ENCODE measurements at places on chromosomes 12 and 14. TPM values are rescaled to one million over a fixed set of nuclear protein-coding genes. Genes with fewer than 3 reads are reported as not detected.

Gene PPFIA2
- total RNA-seq = 2.0 TPM

DNA sequence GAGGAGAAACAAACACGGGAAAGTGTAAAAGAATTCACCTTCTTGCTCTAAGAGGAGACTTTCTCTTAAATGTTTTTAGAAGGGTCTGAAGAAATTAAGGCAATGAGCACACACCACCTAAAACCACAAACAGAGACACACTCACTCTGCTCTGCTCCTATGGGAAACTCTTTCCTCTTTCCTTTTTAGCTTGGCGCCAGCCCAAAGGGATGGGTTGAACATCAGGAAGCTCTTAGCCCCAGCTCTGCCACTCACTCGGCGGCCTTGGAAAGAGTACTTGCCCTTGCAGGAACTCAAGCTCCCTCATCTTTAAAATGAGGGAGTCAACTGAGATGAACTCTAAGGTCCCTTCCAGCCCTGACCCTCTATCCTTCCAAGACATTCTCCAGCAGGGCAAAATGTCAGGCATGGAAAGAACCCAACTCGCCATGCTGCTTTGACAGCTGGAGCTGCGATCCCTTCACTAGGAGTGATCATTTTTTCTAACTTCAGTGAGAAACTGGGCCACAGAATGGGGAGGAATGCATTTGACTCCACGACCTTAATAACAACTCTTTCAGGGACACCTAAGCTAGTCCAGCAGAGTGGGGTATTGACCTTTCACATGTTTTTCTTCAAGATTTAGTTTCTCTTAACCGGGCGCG, 980 bp upstream of the RNASE8 start:
- no peaks in the 10 kb centered on the region for H3K36me3 ChIP-seq
- H3K27ac ChIP-seq = no peak overlapping the region
- no peak overlapping the region for H3K4me3 ChIP-seq
- H3K4me1 ChIP-seq = peaks cover 33% of the 10 kb centered on the region

- H3K27ac ChIP-seq = peak overlapping the region; percentile 74
- H3K27me3 ChIP-seq = no peaks in the 10 kb centered on the region
- DNase-seq = no peak
- H3K36me3 ChIP-seq = no peaks in the 10 kb centered on the region
These were observed 34.5 kb downstream of the SCARB1 start for GRCh38 chr12:124829008-124829707.

DNA sequence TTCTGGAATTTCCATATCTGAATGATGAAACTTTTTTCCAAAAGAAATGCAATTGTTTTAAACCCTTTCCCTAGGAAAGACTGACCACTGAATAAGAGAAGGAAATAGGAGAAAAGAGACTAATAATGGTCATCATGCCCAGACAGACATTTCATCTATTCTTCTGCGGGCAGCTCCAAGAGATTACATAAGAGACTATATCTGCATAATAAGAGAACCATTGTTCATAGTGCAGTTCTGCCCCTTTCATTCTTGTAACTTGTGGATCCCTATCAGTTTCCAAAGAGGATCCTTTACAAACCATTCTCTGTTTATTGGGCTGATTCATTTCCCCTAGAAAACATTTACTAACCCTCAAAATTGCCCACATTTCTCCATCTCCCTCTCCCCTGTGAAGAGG, 197.8 kb downstream of the FSCB start:
- no peaks in the 10 kb centered on the region for H3K27me3 ChIP-seq
- H3K4me1 ChIP-seq = no peaks in the 10 kb centered on the region
- no peak overlapping the region for H3K27ac ChIP-seq
- H3K36me3 ChIP-seq = no peaks in the 10 kb centered on the region
